ENCODE measurements at places on chromosomes 2 and 18.

GRCh38 chr2:195666113-195666712, 9.2 kb downstream of the SLC39A10 start:
- DNase-seq: no peak

DNA sequence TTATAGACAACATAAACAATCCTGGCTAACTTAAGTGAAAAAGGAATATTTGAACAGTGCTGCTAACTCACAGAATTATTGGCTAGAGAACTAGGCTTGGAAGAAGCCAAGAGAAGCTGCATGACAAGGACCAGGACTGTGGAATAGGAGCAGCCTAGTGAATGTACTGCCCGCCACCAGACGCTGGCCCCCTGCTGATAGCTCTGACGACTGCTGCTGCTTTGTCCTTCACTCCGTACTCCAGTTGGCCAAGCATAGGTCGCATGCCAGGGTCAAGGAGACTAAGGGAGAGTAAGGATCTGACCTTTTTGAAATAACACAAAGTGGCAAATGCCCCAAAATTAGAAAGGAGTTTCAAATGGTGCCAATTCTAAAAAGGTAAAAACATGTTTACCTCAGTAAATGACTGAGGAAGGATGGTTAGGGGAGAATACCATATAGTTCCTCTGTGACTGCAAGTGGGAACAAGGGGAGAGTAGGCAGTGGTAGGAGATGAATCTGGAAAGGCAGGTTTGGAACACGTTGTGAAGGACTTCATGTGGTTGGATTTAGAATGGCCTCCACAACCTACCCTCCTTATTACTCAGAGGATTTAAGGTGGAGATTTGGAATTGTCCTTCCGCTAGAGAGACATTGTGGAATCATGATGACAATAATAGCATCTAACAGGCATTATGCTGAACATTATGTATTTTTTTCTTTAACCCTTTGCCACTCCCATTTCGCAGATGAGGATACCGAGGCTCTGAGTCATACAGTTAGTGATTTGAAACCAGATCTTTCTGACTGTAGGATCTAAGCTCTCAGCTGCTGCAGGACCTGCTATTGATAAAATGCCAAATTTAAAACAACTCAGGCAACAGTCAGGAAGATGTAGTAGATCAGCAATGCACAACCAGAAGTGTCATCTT, 19.5 kb downstream of the STRADB start:
- no peak for DNase-seq

DNA sequence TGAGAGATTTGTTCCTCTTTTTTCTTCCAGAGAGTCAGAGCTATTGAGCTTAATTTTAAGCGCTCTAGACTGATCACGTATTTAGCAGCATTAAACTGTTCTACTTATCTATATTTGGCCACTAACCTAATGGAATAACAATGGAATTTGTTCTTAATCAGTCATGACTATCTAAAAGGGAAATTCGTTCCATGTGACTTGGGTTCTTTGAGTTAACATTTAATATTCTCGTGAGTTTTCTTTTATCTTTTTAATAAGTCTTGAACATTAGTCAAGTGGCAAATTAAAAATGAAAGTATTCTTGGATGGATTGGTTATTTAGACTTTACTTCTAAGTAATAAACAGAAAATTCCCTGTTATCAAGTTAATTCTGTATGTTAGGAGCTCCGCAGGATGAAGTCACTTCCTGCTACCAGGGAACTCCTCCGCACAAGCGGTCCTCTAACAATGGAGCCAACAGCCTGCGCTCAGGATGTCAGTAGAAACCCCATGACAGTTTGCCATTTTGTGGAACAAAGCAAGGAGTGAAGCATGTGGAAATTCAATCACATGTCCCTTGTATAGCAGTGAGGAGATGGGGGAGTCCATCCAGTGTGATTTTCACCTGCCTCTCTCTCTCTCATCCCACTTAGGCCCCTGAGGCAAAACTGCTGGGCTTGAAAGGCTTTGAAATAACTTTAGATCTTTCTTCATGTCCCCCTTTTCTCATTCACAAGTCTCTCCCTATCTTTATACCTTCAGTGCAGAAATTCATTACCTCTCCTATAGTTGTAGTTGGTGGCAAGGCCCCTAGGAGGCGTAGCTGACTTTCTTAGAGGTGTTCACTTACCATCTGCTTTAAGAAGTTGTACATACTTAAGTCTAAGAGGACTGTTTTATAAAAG, 138.1 kb downstream of the WDR7 start:
- DNase-seq: peak; percentile 18

- DNase-seq: no peak
Measured at GRCh38 chr18:35623255-35623654, 41.7 kb downstream of the GALNT1 start.

- no peak for DNase-seq
Measured at GRCh38 chr2:197924483-197924882, 120.1 kb downstream of the PLCL1 start.

Data from kidney glomerular epithelial cell (primary cell).